ENCODE measurements at places on chromosomes 1 and 21.
A peak's percentile ranks its signal among the peaks of the same experiment; 100 is the strongest.

DNA sequence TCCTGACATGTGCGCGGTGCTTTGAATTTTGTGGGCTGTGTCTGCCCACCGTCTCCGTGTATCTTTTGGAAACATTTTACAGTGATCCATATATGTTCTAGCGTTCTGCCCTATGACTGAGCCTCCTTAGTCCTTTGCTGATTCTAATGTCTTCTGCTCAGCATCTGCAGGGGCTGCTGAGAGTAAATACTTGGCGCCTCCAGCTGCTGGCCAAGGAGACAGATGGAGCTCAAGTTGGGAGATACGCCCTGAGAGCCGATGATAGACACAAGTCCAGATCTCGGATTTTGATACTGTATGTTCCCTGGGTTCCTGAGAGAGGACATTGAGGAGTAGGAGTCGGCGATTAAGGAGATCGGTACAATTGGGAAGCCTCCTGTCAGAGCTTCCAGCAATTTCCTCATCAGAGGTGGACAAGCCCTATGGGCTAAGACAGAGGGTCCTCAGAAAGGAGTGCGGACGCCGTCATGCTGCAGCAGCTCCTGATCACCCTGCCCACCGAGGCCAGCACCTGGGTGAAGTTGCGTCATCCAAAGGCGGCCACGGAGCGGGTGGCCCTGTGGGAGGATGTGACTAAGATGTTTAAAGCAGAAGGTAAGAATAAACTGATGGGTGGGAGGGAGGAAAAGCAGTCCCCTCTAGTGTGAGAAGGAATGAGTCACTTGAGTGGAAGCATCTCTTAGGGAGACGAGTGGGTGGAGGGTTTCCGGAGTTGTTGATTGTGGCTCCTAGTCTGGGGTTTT is 390 bp downstream of the ZFP69B start:
- peak; percentile 86 for DNase-seq

- no peak for DNase-seq
These were observed 120.9 kb downstream of the SYT2 start for GRCh38 chr1:202589190-202589930.

DNA sequence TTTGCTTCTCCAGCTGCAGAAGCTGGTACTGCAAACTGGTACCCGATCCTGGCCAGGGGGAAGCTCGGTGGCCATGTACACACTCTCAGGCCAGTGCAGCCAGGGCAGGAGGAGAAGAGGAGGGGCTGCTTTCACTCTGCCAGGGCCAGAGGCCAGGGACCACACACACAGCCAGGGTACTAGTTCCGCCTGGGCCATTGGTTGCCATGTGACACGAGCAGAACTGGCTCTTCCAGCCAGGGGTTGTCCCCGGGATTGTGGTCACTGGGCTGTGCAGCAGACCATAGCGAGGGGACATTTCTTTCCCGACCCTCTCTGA is 3.7 kb upstream of the SHISAL2A start:
- no peak for DNase-seq

DNA sequence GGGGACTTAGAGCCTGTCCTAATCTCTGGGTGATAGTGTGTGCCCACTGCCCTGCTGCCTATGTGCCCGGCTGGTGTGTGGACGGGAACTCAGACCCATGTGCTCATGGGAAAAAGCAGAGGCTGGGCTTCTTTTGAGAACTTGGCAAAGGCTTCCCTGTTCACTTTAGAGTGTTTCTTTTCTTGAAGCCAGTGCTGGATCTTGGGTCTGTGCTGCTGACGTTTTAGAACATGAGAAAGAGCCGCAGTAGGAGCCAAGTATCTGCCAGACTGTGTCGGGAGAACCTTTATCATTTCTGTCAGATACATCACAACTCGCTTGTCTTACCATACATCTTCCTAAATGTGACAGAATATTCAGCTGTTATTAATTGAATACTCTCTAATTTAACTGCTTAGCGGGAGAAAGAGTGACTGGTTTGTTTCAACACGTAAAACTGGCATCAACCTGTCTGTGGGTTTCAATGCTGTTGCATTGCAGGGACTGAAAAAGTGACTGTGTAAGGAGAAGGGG is 195.2 kb downstream of the PBX1 start:
- no peak for DNase-seq

DNA sequence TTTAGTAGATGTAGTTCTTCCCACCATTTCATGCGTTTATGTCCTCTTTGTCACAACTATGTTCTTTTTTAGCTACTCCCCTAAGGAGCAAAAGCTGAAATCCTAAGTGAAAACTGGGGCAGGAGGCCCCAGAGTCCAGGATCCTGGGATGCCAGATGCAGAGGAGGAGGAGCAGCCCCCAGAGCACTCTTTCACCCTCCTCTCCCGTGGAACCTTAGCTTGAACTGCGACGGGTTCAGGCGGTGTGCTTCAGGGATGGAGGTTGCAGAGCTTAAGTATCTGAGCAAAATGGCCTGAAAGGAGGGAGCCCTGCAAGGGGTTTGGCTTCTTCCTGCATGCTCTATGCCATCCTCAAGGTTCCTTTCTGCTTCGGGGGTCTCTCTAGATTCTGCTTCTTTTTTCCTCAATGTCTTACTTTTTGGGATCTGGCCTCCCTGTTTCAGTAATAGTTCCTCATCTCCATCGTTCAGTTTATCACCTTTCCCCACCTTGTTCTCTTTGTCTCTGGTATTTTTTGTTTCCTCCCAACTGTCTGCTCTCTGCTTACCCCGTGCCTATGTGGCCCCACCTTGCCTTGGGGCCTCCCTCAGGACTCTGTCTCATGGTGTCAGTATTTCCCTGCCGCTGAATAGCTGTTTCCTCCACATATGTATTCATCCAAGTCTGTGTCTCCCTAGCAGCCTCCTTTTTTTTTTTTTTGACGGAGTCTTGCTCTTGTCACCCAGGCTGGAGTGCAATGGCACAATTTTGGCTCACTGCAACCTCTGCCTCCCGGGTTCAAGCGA is 2.7 kb upstream of the NHLH1 start:
- DNase-seq, result no peak

- no peak for DNase-seq
These were observed 115.4 kb upstream of the HOOK1 start for GRCh38 chr1:59699227-59699847.

- DNase-seq, result no peak
These were observed 155.7 kb downstream of the ADSS2 start for GRCh38 chr1:244296003-244296402.

- peak; percentile 5 for DNase-seq
These were observed 61.7 kb upstream of the GJA8 start for GRCh38 chr1:147840909-147841308.

DNA sequence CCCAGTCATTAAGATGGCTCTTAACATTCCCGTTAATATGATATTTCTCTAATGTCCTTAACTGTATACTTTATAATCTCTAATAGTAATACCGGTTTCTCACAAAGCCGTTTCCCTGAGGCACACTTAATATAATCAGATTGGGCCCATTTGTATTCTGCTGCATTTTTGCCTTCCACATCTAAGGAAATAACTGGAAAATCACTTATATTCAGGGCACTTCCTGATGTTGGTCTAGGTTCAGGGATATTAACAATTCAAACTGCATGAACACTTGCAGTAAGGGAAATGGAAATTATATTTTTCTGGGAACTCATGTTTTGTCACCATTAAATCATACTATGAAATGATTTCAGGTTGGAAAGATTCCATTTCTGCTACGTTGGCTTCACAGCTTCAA is 119.8 kb downstream of the TPR start:
- DNase-seq, result no peak

DNA sequence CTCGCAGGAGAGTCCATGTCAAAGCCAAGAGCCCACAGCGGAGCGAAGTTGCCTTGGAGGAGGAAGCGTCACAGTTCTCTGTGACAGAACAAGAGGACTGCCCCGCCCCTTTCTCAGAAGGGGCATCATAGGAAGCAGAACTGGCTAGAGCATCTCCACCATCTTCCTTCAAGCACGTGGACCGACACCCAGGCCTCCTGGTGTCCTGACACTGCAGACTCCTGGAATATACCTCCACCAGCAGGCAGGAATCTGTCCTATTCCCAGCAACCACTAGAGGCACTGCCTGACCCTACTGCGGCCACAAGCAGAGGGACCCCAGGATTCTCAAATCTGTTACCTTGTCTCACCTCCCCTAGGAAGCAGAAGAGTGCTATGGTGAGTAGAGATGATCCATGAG is 37.8 kb downstream of the GPA33 start:
- no peak for DNase-seq

DNA sequence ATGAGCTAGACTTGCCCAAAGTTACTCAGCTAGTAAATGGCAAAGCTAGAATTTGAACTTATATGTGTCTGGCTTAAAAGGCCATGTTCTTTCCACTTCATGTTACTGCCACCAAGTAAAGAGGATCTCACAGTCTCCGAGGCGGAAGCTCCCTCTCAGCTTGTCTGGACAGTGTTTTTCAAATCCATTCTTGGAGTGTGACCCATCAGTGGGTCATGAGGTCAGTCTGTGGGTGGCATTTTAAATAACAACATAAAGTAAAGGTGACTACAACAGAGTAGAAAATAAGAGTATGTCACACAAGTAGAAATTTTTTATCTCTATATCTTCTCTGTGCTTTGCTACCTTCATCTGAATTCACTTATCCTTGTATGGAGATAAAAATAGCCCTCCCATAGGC is 3.2 kb upstream of the HMGB4 start:
- no peak for DNase-seq

GRCh38 chr1:231032963-231033362 is 7.1 kb downstream of the FAM89A start:
- no peak for DNase-seq

DNA sequence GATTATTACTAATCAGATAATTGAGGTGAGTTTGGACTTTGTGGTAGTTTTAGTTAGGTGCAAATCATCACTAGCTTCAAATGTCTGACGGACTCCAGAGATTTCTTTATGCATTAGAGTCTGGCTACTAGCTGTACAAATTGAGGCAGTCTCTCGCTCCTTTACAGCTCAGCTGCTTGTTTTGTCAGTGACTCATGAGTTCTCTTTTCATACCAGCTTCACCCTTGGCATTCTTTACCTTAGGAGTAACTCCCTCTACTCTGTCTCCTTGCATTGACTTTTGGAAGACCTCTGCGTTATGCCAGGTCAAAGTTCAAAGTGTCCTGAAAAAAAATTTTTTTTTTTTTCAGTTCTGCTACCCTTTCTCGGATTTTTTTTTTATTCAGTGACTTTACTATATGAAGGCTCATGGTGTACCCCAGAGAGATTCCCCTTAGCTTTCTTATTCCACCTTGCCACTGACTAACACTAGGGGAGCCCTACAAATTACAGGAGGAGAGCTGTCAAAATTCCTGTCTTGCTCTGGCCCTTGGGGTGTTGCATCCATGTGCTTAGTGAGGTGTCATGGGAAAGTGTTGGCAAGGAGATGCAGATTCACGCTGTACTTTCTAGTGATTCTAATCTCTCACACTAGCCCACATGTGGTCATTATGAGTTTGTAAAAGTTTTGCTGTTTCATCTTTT is 576.6 kb downstream of the ADGRL2 start:
- no peak for DNase-seq

DNA sequence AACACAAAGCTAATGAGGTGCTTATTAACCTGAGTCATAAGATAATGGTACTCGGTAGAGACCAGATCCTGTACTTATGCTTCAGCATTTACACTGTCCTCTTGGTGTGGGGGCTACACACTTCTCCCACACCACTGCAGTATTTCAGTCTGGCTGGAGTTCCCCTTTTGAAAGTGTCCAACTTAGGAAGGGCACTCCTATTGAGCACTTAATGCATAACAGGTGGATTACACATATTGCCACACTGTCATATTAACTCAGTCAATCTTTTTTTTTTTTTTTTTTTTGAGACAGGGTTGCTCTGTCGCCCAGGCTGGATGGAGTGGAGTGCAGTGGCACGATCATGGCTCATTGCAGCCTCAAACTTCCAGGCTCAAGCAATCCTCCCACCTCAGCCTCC is 1.5 kb downstream of the GPATCH4 start:
- DNase-seq, result peak; percentile 18
